ENCODE measurements at places on chromosomes 4 and X.

DNA sequence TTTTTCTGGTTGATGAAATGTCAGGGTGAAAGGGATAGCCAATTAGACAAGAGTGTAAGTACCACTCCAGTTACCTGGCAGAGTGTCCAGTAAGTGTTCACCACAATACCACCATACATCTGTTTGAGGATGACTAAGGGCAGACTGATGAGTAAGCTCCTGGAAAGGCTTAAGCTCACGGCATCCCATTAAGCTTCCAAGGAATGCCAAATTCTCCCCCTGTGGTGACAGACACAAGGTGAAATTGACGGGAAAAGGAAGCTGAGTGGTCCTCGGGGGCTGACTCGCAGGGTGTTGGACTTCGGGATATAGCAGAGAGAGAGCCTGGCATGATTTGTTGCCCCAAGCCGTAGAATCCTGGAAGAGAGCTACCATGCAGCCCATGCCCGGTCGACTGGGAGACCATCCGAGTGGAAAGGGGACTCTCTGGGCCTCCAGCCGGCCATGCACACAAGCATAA lies 7.6 kb upstream of the BST1 start:
- no peak for DNase-seq

DNA sequence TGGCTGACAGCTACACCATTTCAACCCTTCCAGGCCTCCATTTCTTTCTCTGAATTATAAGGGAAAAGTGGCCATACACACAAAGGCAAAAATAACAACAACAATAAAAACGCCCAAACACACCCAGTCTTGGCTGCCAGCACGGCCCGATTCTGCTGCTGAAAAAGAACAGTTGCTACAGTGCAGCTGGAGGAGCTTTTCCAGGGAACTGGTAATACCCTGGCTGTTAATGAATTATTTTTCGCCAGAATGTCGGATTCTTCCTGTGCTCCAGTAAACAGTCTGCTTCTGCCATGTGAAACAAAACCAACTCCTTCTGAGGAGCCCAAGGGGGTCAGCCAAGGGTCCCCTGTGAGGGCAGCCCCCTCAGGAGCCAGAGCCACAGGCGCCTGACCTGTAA lies 6.6 kb downstream of the RAI2 start:
- DNase-seq = no peak

- no peak for DNase-seq
Observed at GRCh38 chrX:75544786-75545185, 21.9 kb upstream of the ZDHHC15 start.

GRCh38 chrX:47482065-47482511 lies 934 bp downstream of the ZNF41 start:
- no peak for DNase-seq

GRCh38 chr4:104973708-104974107 lies 173.0 kb upstream of the TET2 start:
- DNase-seq = no peak

GRCh38 chr4:124997991-124998390 lies 285.5 kb upstream of the ANKRD50 start:
- no peak for DNase-seq

DNA sequence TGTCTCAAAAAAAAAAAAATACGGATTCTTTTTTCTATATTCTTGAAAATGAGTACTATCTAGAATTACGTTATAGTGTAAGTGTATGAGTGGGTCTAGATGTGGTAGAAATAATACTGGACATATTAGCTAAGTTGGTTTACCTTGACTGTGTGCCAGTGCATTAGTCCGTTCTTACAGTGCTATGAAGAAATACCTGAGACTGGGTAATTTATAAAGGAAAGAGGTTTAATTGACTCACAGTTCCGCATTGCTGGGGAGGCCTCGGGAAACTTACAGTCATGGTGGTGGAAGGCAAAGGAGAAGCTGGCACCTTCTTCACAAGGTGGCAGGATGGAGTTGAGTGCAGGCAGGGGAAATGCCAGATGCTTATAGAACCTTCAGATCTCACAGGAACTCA lies 92.4 kb downstream of the ARHGAP10 start:
- DNase-seq = no peak

Data from stimulated activated CD4-positive, alpha-beta T cell treated with anti-CD3 and anti-CD28 coated beads, Interleukin-4, amount 100 ng/mL, for 4 hours (primary cell).